ENCODE measurements at places on chromosomes 2 and 18. TPM values are rescaled to one million over a fixed set of nuclear protein-coding genes. Genes with fewer than 3 reads are reported as not detected.

SPEG gene
- 3.8 TPM for total RNA-seq

CIDEA gene
- total RNA-seq = not detected

DNA sequence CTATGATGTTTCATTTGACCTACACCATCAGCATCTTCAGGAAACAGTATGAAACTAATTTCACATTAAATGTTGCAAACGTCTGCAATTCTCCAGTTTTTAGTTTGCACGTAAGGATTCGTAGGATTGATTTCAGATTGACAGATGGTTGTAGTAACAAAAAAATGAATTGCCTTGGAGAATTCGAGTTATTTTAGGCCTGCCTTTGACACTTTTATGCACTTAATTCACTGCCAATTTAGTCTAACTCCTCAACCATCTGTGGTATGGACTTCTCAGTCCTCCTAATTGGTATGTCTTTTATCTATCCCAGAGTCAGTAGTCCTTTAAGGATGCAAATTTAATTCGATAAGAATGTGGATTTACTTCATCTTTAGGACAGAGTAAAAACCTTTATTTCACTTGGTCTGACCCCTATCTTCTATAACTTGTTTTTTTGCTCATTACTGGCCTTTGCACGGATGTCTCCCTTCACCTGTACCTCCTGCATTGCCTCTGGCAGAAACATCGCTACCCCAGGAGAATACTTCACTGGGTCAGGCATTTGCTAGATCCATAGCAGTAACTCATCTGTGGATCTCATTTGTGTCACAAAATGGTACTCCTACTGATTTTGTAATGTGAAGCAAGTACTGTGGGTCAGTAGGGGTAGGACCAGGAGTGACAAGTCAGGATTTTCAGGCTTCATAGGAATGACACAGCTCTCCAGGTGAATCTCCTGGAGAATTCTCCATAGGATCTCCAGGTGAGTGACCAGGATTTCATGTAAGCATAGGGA, 3.9 kb downstream of the RPL37A start:
- H3K4me1 ChIP-seq = peaks cover 22% of the 10 kb centered on the region
- no peak overlapping the region for H3K27ac ChIP-seq
- H3K27me3 ChIP-seq = no peaks in the 10 kb centered on the region
- peaks cover 5% of the 10 kb centered on the region for H3K36me3 ChIP-seq
- no peak overlapping the region for H3K4me3 ChIP-seq

- DNase-seq = no peak
- H3K27ac ChIP-seq = no peak overlapping the region
- H3K36me3 ChIP-seq = no peaks in the 10 kb centered on the region
- H3K4me3 ChIP-seq = no peak overlapping the region
Observed at GRCh38 chr2:80113399-80113798, 191.2 kb downstream of the LRRTM1 start.

- no peak overlapping the region for H3K4me3 ChIP-seq
- no peaks in the 10 kb centered on the region for H3K4me1 ChIP-seq
- H3K36me3 ChIP-seq = no peaks in the 10 kb centered on the region
- no peak overlapping the region for H3K27ac ChIP-seq
Observed at GRCh38 chr18:73696698-73697097, 450.9 kb downstream of the FBXO15 start.

GRCh38 chr18:12750076-12750714, 47.4 kb downstream of the PSMG2 start:
- H3K27ac ChIP-seq = no peak overlapping the region
- no peaks in the 10 kb centered on the region for H3K36me3 ChIP-seq
- H3K4me1 ChIP-seq = no peaks in the 10 kb centered on the region

DNA sequence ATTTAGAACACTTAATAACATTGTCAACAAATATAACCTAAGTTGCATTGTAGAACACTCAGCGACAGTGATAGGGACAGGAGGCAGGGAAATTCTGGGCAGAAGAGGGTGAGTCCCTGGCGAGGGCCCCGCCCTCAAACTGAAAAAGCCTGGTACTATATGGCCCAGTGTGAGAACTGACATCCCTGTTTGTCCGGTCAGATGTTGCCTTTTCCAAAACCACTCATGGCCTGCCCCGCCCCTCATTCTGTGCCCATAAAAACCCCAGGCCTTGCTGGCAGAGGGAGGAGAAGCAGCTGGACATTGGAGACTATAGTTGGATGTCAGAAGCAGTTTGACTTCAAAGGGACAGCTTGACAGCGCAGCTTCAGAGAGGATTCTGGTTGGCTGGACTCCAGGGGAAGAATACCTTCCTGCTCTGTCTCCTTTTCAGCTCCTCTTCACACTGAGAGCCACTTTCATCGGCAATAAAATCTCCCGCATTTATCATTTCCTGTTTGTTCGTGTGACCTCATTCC, 47.0 kb downstream of the FAM117B start:
- H3K4me3 ChIP-seq = no peak overlapping the region
- H3K36me3 ChIP-seq = no peaks in the 10 kb centered on the region
- no peak overlapping the region for H3K27ac ChIP-seq
- DNase-seq = no peak
- no peaks in the 10 kb centered on the region for H3K27me3 ChIP-seq

GRCh38 chr2:61771904-61772845, 81.7 kb downstream of the FAM161A start:
- H3K27ac ChIP-seq = no peak overlapping the region
- no peaks in the 10 kb centered on the region for H3K36me3 ChIP-seq
- H3K4me3 ChIP-seq = no peak overlapping the region
- no peak for DNase-seq
- H3K4me1 ChIP-seq = no peaks in the 10 kb centered on the region

GRCh38 chr2:47205576-47206141, 50.6 kb upstream of the STPG4 start:
- DNase-seq = no peak
- no peaks in the 10 kb centered on the region for H3K36me3 ChIP-seq
- no peak overlapping the region for H3K27ac ChIP-seq
- H3K4me3 ChIP-seq = no peak overlapping the region
- H3K27me3 ChIP-seq = no peaks in the 10 kb centered on the region

GRCh38 chr18:46859855-46860254, 57.5 kb downstream of the PIAS2 start:
- H3K27ac ChIP-seq = no peak overlapping the region
- H3K4me3 ChIP-seq = no peak overlapping the region
- no peaks in the 10 kb centered on the region for H3K27me3 ChIP-seq
